OCI-M1 (cell line): ENCODE measurements at places on chromosomes 12 and 14.
A peak's percentile ranks its signal among the peaks of the same experiment; 100 is the strongest.

GRCh38 chr14:23117371-23118020, 1.6 kb downstream of the CEBPE start:
- DNase-seq: no peak

GRCh38 chr14:35879151-35879648, 53.1 kb downstream of the BRMS1L start:
- DNase-seq: no peak

- no peak for DNase-seq
These were observed 615 bp upstream of the ASB8 start for GRCh38 chr12:48157889-48158370.

GRCh38 chr12:58877243-58877743, 43.0 kb downstream of the LRIG3 start:
- no peak for DNase-seq

GRCh38 chr12:46711756-46712155, 114.0 kb downstream of the SLC38A4 start:
- no peak for DNase-seq

GRCh38 chr12:8562310-8562709, 21.6 kb upstream of the CLEC4E start:
- DNase-seq: peak; percentile 51

GRCh38 chr12:94435511-94435927, 24.1 kb downstream of the CEP83 start:
- peak; percentile 51 for DNase-seq

GRCh38 chr12:59173695-59174094, 253.4 kb upstream of the LRIG3 start:
- DNase-seq: no peak

GRCh38 chr12:4987076-4988046, 56.3 kb upstream of the KCNA5 start:
- no peak for DNase-seq

DNA sequence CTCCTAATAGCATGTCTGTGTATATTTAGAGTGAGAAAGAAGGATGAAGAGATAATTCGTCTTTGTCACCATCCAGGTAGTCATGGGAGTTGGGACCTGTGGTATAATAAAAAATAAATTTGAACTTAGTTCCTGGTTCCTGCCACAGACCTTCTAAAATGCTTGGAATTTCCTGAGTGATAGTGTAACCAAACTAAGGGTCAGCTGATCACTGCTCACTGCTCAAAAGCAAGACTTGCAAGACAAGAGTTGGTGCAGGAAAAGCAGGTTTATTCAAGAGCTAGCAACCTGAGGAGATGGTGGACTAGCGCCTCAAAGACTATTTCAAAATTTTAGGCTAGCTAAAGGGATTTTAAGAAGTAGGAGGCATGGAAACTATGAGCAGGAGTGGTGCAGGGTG, 19.1 kb downstream of the ANG start:
- no peak for DNase-seq

- DNase-seq: no peak
These were observed 32.3 kb downstream of the EP400 start for GRCh38 chr12:131982041-131982440.

DNA sequence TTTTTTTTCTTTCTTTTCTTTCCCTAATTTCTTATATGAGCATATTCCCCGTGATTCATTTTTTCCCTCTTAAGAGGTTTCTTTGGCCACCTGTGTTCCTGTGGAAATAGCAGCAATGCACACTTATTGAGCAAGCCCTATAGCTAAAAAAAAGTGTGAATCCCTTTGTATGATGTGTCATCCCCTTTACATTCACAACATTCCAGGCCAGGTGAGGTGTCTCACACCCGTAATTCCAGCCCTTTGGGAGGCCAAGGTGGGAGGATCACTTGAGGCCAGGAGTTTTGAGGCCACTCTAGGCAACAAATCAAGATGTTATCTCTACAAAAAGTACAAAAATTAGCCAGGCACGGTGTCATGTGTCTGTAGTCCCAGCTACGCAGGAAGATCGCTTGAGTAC, 700.4 kb upstream of the TBX3 start:
- no peak for DNase-seq

- DNase-seq: no peak
These were observed 23.4 kb downstream of the MAP1LC3B2 start for GRCh38 chr12:116582610-116583009.

GRCh38 chr12:92424338-92424737, 278.5 kb upstream of the PLEKHG7 start:
- DNase-seq: no peak

GRCh38 chr12:42574851-42575266, 14.7 kb downstream of the PRICKLE1 start:
- DNase-seq: no peak

GRCh38 chr12:124668602-124669001, 101.2 kb upstream of the NCOR2 start:
- peak; percentile 40 for DNase-seq

GRCh38 chr14:59215322-59215721, 26.9 kb downstream of the DAAM1 start:
- no peak for DNase-seq

- peak; percentile 54 for DNase-seq
These were observed 27.0 kb upstream of the EID3 start for GRCh38 chr12:104276273-104277131.

GRCh38 chr14:54673193-54674045, 106.5 kb downstream of the SAMD4A start:
- DNase-seq: no peak

- DNase-seq: peak; percentile 26
These were observed 71.2 kb downstream of the VCPKMT start for GRCh38 chr14:50045039-50045711.

GRCh38 chr12:47189728-47190127, 110.0 kb upstream of the AMIGO2 start:
- no peak for DNase-seq

GRCh38 chr12:115752156-115752555, 525.3 kb downstream of the MED13L start:
- DNase-seq: no peak

GRCh38 chr12:106696071-106696470, 78.4 kb upstream of the RIC8B start:
- DNase-seq: no peak

DNA sequence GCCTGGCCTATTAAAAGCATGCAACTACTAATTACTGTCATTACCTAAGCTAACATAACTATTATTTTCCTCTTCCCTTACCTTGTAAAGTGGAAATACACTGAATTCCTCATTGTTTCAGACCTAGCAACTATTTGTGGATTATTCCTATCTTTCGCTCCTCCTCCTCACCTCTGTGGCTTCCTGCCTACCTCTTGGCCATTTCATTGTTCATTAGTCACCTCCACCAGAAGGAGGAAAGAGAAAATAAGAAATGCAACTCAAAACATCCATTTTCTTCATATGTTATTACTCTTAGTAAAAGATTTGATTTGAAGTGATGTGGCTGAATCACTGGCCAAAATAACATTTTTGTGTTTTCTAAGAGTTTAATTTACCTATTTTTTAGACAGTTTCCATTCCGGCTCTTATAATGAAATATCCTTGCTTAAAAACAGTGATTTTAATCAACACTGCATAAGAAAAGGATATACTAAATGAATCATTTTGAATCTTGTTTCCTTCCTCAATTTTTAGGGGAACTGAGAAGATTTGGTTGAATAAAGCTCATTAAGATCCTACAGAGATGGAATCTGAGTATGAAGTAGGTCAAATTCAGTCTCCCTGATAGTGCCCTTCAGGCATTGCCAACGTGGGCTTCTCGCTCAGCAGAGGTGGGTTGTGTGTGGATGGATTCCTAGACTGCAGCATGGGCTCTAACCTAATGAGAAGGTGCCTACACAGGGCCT, 27.6 kb upstream of the ARHGAP5 start:
- no peak for DNase-seq

GRCh38 chr12:91256411-91256810, 73.8 kb upstream of the DCN start:
- DNase-seq: no peak

DNA sequence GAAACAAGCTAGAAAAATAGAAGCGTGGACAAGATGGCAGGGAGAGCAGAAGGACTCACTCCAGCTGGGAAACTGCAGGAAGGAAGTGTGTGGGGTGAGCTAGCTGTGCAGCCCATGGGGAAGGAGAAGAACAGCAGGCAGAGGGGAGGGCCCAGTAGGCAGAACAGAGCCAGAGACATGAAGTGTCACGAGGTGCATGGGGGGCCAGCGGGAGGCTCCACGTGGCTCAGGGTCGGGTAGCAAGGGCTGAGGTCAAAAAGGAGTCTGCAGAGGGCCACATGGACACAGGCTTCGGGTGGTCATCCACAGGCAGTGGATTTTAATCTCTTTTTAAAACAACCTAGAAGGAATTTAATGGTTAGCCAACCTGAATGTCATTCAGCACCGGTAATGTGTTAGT, 669.0 kb downstream of the BCL11B start:
- no peak for DNase-seq

- DNase-seq: no peak
These were observed 157.4 kb downstream of the PTCSC3 start for GRCh38 chr14:36019126-36019525.
